Posterior cingulate gyrus (tissue), 11 donors: ENCODE measurements at places on chromosomes 5 and 9.
A peak's percentile ranks its signal among the peaks of the same experiment; 100 is the strongest.

DNA sequence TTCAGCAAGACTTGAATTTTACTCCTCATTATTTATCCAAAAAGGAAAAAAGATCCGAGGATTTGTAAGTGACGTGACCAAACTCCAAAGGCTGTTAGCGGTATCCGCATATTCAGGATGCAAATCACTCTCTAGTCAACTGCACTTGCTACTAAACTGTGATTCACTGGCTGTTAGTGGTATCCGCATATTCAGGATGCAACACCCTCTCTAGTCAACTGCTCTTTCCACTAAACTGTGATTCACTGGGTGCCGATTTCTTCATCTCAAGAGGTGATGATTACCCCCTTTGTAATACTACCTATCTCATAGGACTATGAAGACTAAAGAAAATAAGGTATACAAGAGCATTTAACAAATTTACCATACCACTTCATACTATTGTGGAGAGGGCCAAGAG lies 5.7 kb downstream of the MAPKAP1 start:
- DNase-seq: no peak

DNA sequence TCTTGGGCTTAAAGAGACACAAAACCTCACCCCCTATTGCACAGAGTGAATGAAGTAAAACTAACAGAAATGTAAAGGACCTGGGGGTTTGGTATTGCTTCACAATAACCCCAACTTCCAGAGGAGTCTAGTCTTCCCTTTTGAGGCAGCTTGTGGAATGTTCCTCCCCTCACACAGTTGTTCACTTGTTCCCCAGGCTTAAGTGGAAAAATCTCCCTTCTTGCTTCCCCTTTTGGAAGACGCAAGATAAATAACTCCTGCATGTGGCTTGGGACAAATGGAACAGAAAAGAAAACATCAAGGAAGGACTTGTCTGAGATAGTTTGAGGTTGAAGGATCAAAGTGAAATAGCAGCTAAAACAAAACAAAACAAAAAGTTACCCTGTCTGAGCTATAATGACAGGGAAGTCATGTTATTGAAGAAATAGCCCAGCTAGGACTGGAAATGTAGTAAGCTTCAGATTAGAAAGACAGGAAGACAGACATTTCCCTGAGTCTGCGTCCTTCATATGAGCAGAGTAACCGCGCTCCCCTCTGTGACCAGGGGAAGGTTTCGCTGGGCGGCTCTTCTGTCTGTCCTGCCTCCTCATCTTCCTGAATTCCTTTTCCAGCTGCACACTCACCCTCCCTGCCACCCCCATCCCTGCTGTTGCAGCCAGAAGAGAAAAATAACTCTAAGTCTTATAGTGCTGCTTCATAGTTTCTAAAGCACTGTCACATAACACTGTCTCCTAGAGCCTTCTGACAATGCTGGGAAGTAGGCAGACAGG lies 8.8 kb downstream of the SPARC start:
- DNase-seq: no peak

DNA sequence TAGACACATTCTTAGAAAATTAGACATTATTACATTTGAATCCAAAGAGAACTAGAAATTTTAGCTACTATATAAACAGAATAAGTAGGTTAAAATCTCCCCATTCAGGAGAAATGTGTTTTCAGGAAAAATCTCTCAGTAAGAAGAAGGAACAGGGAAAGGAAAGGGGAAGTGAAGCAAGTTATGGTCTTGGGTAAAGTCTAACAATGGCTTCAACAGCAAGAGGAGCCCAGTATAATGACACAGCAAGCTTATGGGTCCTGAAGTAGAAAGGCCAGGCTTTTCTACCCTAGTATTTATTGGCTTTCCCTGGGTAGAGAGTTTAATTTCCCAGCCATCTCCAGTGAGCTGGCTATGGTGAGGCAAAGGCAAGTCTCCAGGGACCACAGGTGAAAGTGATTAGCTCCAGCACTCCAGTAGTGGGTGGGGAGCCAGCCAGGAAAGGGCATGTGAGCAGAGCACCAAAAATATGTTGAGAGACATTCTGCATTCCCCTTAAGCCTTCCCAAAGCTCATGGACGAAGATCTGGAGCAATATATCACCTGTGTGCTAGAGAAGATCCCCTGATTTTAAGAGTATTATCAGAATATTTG lies 981.7 kb downstream of the NR2F1-AS1 start:
- no peak for DNase-seq

GRCh38 chr9:111961009-111961408 lies 64.4 kb downstream of the UGCG start:
- no peak for DNase-seq

DNA sequence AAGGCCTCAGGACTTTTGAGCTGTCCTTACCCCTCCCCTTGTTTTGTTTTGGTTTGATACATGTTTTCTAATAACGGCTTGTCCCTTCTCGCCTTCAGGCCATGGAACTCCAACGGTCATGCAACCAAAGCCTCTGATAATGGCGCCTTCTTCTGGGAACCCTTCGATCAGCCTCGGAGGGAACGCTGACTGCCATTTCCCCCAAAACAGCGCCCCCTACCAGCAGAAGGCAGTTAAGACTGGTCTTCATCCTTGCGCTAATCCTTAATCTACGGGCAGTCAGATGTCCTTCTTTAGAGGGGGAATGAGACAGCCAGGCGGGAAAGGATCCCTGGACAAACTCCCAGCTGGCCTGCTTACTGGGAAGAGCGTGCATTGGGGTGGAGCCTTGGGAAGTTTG lies 276.6 kb downstream of the ICE1 start:
- no peak for DNase-seq

GRCh38 chr5:16507716-16508115 lies 42.1 kb upstream of the ZNF622 start:
- DNase-seq: no peak

DNA sequence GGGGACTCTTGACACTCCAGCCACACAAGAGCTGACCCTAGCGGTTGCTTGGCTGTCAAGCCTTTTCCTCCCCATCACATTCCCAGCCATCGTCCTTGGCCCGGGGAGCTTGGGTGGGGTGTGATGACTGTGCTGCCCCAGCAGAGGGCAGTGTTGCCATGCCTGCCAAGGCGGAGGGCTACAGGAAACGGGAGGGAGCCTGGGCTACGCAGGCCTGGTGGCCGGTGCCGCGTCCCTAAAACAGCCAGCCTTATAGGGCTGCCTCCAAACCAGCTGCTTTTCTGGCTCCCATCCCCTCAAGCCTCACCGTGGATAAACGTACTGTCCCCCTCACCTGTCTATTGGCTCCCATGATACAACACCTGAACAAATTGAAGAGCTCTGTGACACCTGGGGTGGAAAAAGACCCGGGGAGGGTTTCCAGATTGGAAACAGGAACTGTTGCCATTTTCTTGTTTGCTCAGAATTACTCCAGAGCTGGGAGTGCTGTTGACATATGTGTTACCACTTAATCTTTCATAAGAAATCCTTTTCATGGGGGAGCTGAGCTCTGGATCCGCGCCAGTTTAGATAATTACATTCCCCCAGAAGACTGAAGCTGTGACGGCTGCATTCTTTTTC lies 72.8 kb upstream of the ASTN2 start:
- DNase-seq: peak; percentile 95

DNA sequence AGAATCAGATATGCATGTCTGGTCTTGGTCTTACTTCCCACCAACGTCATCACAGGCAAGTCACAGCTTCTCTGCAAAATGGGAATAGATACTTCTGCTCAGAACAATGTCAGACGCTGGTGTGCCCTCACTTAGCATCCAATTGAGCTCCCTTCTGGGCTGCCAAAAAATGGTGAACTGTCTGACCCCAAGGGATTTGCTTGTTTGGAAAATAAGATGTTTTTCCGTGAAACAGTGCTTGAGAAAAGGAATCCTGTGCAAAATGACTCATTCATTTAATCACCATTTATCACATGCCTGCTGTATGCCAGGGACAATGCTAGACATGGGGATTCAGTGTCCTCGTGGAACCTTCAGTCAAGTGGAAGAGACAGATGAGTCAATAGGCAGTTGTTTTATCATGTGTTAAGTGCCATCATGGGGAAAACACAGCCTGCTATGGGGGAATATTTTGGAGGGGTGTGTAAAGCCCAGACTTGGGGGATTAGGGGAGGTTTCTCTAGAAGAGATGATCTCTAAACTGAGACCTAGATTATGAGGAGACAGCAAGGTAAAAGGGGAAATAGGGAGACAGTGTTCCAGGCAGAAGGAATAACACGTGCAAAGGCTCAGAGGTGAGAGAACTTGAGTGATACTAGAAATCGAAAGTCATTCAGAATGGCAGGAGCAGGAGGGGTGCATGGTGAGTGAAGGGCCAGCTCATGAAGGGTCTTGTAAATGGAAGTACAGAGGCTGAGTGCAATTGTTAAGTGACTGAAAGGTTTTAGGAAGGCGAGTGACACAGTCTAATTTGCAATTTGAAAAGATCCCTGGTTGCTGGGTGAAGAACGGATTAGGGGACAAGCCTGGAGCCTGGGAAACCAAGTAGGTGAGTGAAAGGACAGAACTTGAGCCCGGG lies 3.9 kb downstream of the NIPAL4 start:
- DNase-seq: no peak

DNA sequence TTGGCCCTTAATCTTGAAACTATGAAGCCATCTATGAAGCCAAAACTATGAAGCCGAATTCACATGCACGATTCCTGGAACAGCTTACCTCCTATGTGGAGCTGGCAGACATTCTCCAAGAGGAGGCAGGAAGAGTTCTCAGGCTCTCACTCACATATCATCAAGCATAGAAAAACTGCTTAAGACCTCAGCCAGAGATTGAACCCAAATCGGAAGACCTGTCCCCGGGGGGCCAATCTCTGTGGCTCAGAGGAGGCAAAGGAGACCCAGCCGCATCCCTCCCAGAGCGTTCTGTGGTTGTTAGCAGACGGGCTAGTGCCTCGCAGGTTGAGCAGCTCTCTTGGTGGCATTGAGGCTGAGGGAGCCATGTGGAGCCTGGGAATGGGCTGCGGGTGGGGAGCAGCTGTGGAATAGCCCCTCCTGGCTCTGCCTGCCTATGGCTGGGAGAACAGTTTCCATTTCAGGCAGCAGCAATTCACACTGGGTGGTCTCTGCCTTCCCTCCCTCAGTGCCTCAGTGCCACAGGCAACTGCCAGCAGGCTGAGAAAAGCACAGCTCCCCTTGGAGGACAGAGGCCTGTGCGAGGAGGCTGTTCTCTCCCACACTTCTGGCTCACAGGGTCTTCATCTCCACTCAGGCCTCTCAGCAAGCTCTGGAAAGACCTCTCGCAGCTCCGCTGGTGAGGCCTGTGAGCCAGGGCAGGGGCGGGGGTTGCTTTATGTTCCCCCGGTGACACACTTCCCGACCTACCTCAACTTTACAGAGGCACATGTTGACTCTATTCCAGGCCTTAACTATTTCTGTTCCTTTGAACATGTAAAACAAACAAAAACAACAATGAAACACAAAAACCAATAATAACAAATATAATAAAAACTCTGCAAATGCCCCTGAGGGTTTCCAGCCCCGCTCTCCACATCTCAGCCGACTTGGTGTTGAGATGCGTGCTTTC lies 17.4 kb upstream of the TMEM174 start:
- DNase-seq: no peak

DNA sequence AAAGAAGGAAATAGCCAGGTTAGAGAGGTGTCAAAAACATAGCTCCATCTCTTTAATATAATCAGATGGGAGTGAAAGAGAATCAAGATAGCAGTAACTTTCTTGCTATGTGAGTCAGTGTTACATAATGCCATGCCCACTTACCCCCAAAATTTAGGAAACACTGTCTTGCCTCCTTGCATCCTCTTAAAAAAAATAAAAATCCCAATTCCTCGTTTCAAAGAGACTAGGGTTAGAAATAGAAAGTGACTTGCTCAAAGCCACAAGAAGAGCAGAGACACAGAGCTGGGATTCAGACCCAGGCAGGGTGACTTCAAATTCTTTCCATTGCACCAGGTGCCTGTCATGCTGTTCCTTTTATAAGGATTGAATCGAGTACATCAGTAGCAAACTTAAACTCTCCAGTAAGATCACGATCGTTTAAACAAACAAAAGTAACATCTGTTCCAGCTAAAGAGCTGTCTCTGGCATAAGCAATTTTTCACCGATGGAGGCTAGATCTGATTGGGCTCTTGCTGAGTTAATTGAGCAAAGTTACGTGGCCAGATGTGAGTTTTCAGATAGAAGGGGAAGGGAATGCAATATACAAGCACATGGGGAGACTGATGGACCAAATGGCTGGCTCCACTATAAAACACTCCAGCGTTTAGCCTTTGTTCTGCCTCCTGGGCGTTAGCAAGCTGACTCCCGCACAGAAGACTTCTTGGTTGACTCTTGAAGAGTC lies 176.9 kb downstream of the PALM2AKAP2 start:
- DNase-seq: no peak

GRCh38 chr5:126777257-126777974 lies 480 bp downstream of the LMNB1 start:
- peak; percentile 31 for DNase-seq

DNA sequence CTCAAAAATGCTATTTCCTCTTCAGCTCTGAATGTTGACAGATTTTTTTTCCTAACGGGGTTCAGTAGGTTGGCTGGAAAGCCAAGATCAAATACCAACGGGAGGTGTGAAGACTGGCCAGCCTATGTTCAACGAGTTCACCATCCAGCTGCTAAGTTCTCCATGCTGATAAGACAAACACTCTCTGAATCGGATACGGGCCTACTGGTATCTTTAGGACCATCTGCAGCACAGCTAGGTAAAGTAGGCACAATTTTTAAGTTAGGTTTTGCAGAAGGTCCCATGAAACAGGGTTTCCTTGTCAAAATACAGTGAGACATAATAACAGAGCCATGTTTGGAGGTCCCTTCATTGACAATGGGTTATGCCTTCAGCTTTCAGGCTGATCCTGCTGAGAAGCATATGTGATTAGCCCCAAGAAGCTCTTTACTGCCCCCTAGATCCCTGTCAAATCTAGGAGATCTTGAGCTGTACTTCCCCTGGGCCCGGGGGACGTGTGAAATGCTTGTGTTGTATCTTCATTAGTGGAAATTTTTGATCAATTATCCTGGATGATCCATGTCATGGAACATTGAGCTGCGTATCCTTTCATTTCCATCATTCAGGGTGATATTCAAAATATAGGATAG lies 60.6 kb downstream of the PGM5 start:
- no peak for DNase-seq

DNA sequence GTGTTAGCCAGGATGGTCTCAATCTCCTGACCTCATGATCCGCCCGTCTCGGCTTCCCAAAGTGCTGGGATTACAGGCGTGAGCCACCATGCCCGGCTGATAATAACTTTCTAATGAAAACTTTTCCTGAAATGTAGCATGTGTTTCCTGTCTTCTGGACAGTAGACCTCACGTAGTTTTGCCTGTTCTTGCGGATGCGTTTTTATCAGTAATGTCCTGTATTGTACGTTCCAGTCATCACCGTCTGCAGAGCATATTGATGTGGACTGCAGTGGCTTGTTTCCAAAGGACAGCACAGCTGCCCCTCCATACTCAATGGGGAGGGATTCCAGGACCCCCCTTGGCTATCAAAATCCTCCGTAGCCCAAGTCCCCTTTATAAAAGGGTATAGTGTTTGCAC lies 12.8 kb downstream of the EXOC3 start:
- DNase-seq: no peak

DNA sequence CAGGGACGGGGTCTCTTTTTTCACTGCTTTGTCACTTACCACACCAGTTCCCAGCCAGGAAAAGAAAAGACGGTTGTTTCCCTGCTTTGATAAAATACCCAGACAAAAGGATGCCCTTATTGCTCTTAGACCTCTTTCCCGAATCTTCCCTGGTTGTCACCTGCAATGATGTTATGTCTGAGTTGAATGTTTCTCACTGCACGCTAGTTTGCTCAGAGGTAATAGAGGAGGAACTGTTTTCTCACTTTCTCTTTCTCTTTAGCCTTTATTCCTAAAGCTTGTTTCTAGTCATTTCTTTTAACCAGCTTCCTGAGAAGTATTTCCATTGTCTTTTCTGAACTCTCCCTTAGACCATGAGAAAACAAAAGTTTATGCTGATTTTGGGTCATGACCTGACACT lies 32.9 kb downstream of the ACER2 start:
- DNase-seq: no peak

GRCh38 chr9:104992659-104993058 lies 64.7 kb upstream of the ABCA1 start:
- DNase-seq: no peak
